Amniotic stem cell (primary cell): ENCODE measurements at places on chromosomes 16 and 17.

- DNase-seq, result peak; percentile 9
Observed at GRCh38 chr16:24729951-24730815, 732 bp downstream of the TNRC6A start.

GRCh38 chr16:67407176-67407787 is 9.0 kb downstream of the ZDHHC1 start:
- no peak for DNase-seq

DNA sequence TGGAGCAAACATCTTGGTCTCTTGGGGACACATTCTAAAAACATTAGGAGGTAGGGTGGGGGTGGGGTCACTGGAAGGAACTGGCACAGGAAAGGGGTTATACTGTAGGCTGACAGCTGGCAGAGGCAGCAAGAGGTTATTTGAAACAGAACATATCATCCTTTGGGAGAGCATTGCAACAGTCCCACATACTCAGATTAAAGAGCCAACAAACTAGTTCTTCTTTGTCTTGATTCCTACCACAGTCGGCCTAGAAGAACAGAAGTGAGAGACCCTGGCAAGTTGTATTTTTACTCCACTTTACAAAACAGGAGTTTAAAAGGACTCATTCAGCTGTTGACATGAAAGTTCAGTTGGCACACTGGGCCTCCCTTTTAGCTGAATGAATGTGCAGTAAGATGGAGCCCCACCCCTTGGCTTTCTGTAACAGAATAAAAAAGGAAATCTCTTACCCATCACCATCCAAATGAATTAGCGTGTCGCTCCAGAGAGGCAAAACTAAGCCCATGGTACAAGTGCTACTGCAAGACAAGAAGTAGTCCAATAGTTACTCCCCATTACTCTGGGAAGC is 54.6 kb upstream of the CORO6 start:
- no peak for DNase-seq

DNA sequence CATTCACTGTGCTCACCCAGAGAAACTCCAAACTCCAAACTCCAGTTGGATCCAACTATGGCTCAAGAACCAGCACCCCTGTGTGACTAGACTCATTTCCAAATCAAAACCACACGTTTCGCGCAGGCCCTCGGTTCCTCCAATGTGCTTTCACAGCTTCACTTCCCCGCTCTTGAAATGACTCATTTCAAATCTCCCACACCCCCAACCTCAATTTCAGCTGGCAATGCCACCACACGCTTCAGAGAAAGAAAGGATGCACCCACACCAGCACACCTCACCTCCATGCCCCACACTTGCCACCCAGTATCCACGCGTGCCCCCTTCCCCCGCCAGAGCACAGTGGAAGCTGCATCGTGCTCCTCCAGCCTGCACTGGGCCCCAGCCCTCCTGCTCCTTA is 9.0 kb downstream of the TMEM92 start:
- no peak for DNase-seq

- no peak for DNase-seq
Observed at GRCh38 chr17:36000732-36001109, 632 bp downstream of the CCL15 start.

DNA sequence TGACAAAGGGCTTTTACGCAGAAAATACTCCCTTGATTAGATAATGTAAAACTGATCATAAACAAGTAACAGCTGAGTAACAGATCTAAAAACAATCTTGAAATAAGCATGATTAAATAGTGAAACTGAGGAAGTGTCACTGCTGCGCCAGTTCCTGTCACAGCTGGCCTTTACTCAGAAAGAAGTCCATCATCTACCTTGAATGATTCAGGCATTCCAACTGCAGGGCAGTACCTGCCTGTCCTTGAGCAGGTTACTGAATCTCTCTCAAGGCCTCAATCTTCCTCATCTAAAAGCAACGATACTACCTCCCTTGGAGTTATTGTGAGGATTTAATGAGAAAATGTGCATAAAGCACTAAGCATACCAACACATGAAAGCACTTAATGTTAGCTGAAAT is 12.7 kb downstream of the PHLPP2 start:
- DNase-seq, result no peak

- DNase-seq, result no peak
Observed at GRCh38 chr17:63249256-63250004, 196.7 kb downstream of the CYB561 start.

GRCh38 chr16:10760858-10761257 is 17.2 kb downstream of the NUBP1 start:
- DNase-seq, result no peak

DNA sequence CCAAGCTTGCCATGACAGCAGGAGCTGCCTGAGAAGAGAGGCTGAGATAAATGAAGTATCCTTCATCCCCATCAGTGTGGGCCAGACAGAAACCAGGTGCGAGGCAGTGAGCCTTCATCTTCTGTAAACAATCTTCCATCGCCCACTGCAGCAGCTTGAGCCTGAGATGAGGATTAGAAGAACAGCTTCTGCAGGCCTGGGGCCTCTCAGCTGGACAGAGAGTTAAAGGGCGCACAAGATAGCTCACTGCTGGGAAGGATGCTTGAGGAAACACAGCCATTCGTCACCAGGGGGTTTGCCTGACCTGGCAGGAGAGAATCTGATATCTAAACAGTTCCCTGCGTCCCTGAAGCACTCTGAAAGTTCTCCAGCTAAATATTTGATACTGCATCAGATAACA is 27.1 kb downstream of the HOXB1 start:
- no peak for DNase-seq

- DNase-seq, result peak; percentile 75
Observed at GRCh38 chr17:50258647-50259476, 15.4 kb upstream of the TMEM92 start.

GRCh38 chr16:73054498-73054812 is 6.5 kb upstream of the ZFHX3 start:
- no peak for DNase-seq

DNA sequence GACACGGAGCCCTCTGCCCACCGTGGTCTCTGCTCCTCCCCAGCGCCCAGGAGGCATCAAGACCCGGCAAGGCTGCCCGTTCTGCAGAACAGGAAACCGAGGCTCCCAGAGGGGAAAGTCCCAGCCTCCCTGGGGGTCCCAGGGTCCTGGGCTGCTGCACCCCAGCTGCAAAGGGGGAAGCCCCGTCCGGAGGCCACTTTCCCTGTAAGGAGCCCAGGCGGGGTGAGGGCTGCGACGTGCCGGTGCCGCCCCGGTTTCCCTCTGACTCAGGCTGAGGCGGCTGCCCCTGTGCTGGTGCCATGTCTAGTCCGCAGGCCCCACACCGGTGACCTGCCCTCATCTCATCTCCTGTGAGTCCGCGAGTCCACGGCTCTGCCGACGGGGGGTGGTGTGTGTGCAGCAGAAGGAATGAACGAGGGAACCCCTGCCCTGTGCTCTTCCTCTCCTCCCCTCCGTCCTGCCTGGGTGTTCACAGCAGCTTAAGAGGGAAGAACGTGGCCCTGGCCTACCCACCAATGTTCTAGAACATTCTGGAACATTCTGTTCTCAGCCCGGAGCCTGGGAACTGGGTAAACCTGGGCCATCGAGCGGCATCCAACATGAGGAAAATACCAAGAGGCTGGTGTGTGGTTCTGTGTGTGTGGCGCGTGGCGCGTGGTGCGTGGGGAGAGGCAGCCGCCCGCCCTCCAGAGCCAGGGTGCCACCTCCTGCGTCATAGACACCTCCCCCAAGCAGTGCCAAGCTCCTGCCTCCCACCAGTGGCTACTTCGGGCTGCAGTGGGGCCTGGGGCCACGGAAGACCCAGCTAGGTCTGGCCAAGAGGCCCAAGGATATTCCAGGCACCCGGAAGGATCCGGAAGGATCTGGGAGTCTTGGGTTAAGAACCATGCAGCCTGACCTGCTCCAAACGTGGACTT is 7.0 kb upstream of the CBFA2T3 start:
- DNase-seq, result no peak

DNA sequence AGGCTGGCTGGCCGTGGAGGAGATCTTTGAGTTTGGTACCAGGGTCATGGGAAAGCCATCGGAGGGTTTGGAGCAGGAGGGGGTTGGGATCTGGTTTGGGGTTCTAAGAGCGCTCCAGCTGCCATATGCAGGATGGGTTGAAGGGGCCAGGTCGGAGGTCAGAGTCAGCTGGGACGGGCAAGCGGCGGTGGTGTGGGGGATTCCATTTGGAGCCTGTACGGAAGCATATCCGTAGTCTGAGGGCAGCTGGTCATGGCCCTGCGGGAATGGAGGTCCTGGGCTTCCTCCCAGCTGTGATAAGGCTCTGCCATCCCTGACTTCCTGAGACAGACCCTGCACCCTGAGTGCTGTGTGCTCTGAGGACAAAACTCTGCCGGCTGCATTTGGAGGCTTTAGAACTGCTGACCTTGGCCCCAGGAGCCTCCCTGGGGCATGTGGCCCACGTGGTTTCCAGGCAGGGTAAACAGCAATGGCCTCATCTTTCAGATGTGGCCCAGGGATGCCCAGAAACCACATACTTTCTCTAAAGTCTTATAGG is 46.5 kb downstream of the ATP2C2 start:
- DNase-seq, result no peak

GRCh38 chr16:77793417-77793816 is 5.1 kb downstream of the VAT1L start:
- no peak for DNase-seq

DNA sequence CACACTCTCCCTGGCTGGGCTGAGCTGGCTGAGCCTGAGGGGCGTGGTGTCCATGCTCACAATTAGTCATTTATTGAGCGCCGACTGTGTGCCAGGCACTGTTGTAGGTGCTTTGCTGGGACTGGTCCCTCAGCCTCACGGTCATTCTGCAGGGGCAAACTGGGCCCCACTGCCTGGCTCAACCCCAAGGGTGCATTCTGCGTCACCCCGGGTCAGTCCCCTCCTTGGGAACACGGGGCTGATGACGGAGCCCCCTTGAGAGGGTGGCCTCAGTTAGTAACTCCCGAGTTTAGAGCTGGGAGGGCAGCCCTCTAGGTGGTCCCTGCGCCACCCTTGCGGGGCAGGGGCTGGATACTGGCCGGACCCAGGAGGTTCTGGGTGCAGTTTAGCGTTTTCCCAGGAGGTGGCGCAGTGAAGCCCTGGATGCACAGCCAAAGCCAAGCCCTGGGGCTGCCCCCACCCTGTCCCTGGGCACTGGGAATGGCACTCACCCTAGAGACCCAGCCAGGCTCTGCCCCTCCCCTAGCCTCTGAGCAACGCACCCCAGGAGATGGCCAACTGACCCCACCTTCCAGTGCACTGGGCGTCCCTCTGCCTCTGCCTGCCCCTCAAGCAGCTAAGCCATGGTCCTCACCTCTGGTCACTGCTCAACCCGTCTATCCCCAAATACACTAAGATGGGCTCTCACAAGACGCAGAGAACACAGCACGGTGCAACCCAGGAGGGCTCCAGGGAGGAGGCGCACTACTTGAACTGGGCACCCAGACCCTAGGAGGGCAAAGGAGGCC is 243.2 kb upstream of the GSE1 start:
- DNase-seq, result no peak

DNA sequence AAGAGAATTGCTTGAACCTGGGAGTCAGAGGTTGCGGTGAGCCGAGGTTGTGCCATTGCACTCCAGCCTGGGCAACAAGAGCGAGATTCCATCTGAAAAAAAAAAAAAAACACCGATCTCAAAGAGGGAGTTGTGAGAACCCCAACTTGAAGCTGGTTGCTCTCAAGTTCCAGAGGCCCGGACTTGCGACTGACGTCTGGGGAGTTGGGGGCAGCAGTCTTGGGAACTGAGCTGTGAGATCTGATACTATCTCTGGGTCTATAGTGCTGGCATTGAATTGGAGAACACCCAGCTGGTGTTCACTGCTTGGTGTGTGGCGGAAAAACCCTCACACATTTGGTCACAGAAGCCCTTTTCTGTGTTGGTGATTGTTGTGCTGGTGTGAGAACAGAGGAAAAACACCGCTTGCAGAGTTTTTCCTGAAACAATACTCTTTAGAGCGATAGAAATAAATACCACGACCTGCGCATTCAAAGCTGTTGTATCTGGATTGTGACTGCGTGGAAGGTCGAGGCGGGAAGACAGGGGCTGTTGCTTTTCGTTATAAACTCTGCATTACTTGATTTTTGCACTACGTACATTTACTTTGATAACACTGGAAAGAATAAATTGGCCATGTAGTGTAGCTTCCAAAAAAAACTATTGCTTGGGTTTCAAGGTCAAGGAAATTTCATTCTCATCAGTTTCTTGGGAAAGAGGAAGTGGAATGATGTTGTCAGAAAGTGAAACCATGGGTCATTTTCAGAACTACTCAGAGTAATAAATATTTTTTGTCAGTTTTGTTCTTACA is 8.8 kb downstream of the SCIMP start:
- no peak for DNase-seq

GRCh38 chr17:63774141-63774968 is at the start of gene DDX42:
Gene DDX42, plus strand, starts transcription at chr17:63774170. Its CDS starts 12,880 bp downstream, at chr17:63787050.
- no peak for DNase-seq

GRCh38 chr17:45129426-45129939 is 2.8 kb downstream of the PLCD3 start:
- peak; percentile 45 for DNase-seq

- DNase-seq, result no peak
Observed at GRCh38 chr16:1090620-1091587, 5.1 kb downstream of the C1QTNF8 start.

- DNase-seq, result no peak
Observed at GRCh38 chr17:30318155-30318554, 15.7 kb downstream of the TMIGD1 start.

DNA sequence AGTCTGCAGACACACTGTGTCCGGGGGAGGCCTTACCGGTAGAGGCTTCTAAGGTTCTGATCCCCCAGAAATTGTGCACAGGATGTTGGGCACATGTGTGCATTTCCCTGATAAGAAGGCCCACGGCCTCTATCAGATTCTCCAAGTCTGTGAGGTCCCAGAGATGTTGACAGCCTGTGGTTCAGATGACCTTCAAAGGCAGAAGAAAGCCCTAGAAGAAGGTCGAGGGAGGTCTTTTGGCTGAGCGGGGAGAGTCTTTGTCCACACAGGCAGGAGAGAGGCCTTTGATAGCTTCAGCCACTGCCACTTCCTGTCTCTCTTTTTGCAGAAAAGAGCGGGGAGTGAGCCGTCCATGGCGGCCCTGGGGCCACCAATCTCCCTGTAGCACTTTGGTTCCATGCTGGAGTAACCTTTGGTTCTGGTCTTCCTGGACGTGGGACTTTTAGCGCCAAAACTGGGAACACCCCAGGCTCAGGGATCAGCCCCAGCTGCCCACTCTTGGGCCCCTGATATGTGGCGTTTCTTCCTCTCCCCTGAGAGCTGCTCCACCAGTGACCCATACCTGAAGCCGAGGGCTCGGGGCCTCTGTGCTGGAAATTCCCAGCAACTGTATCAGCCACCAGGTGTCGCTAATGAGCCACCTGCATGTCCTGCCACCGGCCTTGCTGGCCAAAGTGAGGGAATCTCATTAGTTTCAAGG is 28.1 kb upstream of the LGALS9 start:
- DNase-seq, result peak; percentile 32

DNA sequence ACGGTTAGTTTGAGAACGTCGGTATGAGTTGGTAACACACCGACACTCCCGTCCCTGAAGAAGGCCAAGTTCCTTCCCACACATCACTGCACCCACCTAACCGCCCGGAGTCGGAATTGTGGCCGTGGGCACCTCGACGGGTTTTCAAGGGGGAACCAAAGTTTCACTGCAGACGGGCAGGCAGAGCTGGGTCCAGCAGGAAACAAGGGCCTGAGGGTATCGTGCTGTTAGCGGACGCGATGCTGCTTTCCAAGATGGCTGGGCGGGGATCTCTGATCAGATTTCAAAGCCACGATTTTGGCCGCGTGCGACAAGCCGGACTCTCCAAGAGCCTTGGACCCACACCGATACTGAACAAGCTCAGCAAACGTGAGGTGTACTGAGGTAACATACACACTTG is 82.3 kb upstream of the DOC2B start:
- DNase-seq, result no peak

GRCh38 chr17:75124819-75125162 is 6.8 kb downstream of the NT5C start:
- no peak for DNase-seq
